Colonic mucosa (tissue), 4 donors: ENCODE measurements at places on chromosomes 3 and 15.

- H3K4me3 ChIP-seq, result no peak overlapping the region
- H3K27me3 ChIP-seq, result no peaks in the 10 kb centered on the region
- no peaks in the 10 kb centered on the region for H3K4me1 ChIP-seq
Measured at GRCh38 chr15:68369931-68370767, 61.8 kb downstream of the ITGA11 start.

GRCh38 chr3:17752876-17753631, 10.6 kb upstream of the TBC1D5 start:
- H3K4me1 ChIP-seq, result peaks cover 3% of the 10 kb centered on the region
- H3K4me3 ChIP-seq, result no peak overlapping the region
- no peaks in the 10 kb centered on the region for H3K36me3 ChIP-seq
- no peak overlapping the region for H3K27ac ChIP-seq

DNA sequence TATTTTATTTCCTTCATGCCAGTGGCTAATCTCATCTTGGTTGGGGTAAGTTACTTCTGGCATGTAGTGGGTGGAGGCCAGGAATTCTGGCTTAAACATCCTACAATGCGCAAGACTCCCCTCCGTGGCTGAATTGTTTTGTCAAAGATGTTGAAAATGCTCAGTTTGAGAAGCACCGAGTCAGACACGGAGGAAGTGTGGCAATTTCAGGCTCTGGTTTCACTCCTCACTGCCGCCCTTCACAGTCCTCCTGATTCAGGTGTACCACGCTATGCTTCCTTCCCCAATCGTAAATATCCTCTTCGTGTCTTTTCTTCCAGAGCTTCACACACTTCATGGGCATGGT, 150.7 kb downstream of the OPA1 start:
- H3K27ac ChIP-seq, result no peak overlapping the region
- H3K4me1 ChIP-seq, result no peaks in the 10 kb centered on the region
- no peaks in the 10 kb centered on the region for H3K36me3 ChIP-seq
- no peak overlapping the region for H3K4me3 ChIP-seq
- DNase-seq, result no peak
- H3K27me3 ChIP-seq, result no peaks in the 10 kb centered on the region

DNA sequence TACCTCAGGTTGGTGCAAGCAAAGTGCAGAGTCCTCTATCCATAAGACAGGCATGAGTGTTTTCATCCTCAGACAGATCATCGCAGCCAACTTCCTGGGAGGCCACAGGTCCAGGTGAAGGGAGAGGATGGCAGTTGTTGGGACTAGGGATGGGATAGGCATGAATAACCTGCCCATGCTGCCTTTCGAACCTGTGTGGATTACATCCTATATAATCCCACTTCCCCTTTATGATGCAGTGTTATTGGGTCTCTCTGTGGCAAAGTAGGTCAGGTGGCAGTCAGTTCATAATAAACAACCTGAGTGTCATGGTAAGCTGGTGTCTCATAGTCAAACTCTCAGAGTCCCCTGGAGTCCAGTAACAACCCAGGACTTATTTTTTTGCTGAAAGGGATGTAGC, 40.4 kb downstream of the CCR3 start:
- no peak overlapping the region for H3K4me3 ChIP-seq
- no peaks in the 10 kb centered on the region for H3K36me3 ChIP-seq
- no peaks in the 10 kb centered on the region for H3K27me3 ChIP-seq
- no peak overlapping the region for H3K27ac ChIP-seq

- H3K27me3 ChIP-seq, result no peaks in the 10 kb centered on the region
- no peak for DNase-seq
- no peaks in the 10 kb centered on the region for H3K36me3 ChIP-seq
- no peak overlapping the region for H3K4me3 ChIP-seq
Measured at GRCh38 chr3:134852893-134853351, 57.9 kb downstream of the EPHB1 start.
